ENCODE measurements at places on chromosomes 16 and 17.

DNA sequence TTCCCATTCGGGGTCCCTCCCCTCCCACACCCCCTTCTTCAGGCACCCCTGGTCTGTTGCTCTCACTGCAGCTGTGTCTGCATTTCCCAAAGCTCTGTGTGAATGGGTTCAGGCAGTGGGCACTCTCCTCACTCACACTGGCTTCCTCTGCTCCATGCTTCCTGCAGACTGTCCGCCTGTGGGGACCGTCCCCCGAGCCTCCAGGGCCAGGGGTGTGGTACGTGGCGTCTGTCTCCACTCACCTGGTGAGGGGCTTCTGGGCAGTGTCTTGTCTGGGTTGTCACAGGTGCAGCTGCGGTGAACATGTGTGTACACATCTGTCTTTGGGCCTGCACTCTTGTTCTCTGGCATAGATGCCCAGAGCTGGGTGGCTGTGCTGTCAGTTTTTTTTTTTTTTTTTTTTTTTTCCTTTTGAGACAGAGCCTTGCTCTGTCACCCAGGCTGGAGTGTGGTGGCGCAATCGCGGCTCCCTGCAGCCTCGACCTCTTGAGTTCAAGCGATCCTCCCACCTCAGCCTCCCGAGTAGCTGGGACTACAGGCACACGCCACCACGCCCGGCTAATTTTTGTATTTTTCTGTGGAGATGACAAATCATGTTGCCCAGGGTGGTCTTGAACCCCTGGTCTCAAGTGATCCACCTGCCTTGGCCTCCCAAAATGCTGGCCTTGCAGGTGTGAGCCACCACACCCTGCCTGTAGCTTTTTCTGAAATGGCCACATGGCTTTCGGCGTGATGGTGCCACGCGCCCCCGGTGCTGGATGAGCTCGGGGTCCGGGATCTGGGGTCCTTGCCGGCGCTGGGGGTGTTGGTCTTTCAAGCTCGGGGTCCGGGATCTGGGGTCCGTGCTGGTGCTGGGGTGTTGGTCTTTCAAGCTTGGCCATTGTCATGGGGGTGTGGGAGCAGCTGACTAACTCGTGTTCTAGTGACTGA is 56.5 kb upstream of the ZNF750 start:
- DNase-seq, result no peak

DNA sequence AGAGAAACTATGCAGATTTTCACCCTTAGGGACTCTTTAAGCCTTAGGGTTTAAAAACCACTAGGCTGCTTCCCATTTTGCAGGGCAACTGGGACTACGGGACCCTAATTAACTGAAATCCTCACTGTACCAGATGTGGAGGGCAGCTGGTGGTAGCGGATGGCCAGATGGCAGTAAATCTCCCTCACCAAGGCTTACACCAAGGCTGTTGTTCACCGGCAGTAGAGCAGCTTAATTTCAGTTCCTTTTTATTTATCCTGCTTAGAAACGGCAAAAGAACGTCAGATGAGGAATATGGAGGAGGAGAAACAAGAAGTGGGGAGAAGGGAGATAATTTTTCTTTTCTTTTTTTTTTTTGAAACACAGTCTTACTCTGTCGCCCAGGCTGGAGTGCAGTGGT is 6.5 kb downstream of the ABHD15 start:
- DNase-seq, result no peak

- DNase-seq, result no peak
Measured at GRCh38 chr17:55495239-55495638, 16.0 kb downstream of the SMIM36 start.

- DNase-seq, result no peak
Measured at GRCh38 chr17:2076087-2076984, 21.4 kb downstream of the HIC1 start.

GRCh38 chr17:8397636-8398035 is at the start of gene RNF222:
RNF222 (minus strand) TSS chr17:8397827; CDS start chr17:8393461, 4,366 bp downstream.
- DNase-seq, result no peak

DNA sequence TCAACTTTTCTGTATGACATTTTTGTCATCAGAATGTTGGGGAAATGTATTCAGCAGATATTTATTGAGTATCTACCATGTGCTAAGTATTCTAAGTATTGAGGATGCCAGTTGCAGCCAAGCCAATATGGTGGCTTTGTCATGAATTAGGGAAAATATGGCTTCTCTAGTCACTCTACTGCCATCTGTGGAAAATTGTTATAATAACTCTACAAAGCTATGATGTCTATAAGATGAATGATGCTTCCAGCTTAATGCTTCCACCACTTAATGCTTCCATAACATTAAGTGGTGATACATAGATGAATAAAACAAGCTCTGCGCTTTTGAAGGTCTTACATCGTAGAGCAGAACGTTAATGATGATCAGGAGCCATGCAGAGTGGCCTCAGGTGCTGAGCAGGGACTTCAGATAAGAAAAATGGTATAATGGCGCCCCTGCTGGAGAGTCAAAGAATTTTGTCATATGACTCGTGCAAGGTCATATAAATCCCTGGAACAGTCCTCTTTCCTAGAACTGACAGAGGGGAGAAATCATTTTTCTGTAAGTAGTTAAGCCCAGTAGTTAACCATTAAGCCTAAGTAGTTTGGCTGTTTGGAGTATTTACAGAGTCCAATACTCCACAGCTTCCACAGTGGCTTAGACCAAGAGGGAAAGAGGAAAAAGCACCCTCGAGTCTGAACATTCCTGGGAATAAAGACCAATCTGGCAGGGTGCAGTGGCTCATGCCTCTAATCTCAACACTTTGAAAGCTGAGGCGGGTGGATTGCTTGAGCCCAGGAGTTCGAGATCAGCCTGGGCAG is 2.7 kb upstream of the TMIGD1 start:
- DNase-seq, result peak; percentile 35

All from stimulated activated CD8-positive, alpha-beta memory T cell treated with anti-CD3 and anti-CD28 coated beads, Interleukin-4, amount 100 ng/mL, for 1 hour (primary cell).